EH (cell line): ENCODE measurements at places on chromosomes 2 and 18.

GRCh38 chr2:105396254-105397024 is 2.4 kb downstream of the FHL2 start:
- DNase-seq: peak; percentile 100

DNA sequence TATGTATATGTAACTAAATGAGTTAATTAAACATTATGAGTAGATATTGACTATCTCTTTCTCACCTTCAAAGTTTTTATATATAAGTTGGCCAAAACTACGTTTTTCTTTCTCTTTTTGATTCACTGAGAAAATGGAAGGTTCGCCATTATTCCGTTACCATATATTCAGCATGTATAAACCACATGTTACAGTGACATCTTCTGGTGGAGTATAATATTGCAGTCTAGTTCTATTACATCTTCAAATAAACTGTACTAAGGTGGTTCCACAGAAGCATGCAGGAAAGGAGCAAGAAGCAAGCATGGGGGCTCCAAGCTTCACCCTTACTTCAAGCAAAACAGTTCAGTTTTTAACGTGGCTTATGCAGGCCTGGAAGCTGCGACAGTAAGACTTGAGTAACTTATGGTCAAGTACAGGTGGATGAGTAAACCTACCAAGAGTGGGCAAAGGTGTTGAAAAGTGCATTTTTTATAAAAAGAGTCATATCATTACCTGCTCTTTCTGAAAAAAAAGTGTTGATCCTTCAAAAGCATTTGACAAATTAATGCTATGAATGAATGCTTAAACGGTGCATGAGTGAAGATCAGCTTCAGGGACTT is 129.8 kb upstream of the RAB6C start:
- DNase-seq: peak; percentile 70

- no peak for DNase-seq
Measured at GRCh38 chr2:131039101-131039440, 54.2 kb downstream of the FAM168B start.

GRCh38 chr18:36066001-36066400 is 1.4 kb downstream of the RPRD1A start:
- DNase-seq: peak; percentile 17

GRCh38 chr18:77016936-77017335 is 115.6 kb downstream of the MBP start:
- DNase-seq: no peak

GRCh38 chr18:74951165-74951760 is 257.7 kb downstream of the PTGR3 start:
- peak; percentile 94 for DNase-seq

DNA sequence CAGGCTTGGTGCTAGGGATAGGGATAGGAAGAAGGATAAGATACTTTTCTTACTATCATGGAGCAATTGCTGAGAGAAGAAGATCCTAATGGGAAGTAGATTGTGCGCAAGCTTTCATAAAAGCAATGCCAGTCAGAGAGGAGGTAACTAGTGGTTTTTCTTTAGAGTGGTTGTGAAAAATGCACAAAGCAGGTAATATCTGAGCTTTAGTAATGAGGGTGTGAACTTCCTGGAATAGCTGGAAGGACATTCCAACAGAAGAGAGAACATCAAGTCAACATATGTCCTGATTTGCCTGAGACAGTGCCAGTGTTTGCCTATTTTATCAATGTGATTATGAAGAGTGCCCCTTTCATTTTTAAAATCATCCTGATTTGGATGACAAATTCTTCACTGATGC is 34.1 kb downstream of the CCBE1 start:
- DNase-seq: no peak
